ENCODE measurements at places on chromosomes 1 and 21.

DNA sequence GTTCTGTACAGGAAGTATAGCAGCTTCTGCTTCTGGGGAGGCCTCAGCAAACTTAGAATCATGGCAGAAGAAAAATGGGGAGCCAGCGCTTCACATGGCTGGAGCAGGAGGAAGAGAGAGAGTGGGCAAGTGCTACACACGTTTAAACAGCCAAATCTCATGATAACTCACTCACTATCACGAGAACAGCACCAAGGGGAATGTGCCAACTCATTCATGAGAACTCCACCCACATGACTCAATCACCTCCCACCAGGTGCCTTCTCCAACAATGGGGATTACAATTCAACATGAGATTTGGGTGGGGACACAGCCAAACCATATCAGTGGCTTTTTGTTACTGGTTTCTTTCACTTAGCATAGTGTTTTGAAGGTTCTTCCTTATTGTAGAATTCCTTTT is 138.6 kb downstream of the SYT14 start:
- no peak for DNase-seq

DNA sequence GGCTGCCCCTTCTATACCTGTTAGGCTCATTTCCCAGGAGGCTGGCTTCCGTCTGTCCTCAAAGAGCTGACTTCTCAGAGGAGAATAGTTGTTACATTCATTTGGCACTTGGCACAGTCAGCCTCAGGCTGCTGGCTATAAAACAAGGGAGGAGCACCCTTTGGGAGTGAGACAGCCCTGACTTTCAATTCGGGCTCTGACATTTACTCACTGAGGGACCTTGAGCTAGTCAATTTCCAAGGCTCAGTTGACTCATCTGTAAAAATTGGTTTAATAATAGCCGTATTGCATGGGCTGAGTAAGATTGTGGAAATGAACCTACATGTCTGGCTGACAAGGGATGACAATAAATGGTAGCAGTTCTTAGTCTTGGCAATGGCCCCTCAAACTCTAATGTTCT is 13.7 kb downstream of the ALX3 start:
- peak; percentile 91 for DNase-seq

DNA sequence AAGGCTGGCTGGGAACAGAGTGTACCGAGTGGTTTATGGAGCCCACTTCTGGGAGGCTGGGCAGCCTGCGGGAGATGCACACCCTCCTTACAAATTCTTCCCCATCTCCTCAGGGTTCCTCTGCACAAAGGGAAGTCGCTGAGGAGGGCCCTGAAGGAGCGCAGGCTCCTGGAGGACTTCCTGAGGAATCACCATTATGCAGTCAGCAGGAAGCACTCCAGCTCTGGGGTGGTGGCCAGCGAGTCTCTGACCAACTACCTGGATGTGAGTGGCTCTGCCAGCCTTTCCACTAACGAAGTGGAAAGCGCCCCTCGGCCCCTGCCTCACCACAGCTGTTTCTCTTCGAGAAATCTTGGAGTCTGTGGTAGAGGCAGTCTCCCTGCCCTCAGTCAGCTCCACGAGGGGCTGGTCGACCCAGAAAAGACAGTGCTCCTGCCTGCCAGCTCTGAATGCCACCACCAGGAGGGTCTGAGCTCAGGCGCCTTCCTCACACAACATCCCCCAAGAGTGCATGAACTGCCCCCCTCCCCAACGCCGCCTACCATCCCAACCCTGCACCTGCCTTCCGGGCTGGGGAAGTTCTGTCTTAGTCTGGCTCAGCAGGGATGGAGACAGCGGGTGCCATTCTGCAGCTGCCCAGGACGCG is 31.8 kb downstream of the PROK1 start:
- DNase-seq = no peak

GRCh38 chr1:202967684-202968281 is 726 bp upstream of the CYB5R1 start:
- no peak for DNase-seq

- no peak for DNase-seq
Observed at GRCh38 chr1:199073166-199073565, 434.3 kb downstream of the PTPRC start.

- no peak for DNase-seq
Observed at GRCh38 chr1:226981838-226982237, 41.7 kb downstream of the COQ8A start.

- no peak for DNase-seq
Observed at GRCh38 chr1:222898191-222898527, 83.3 kb downstream of the DISP1 start.

DNA sequence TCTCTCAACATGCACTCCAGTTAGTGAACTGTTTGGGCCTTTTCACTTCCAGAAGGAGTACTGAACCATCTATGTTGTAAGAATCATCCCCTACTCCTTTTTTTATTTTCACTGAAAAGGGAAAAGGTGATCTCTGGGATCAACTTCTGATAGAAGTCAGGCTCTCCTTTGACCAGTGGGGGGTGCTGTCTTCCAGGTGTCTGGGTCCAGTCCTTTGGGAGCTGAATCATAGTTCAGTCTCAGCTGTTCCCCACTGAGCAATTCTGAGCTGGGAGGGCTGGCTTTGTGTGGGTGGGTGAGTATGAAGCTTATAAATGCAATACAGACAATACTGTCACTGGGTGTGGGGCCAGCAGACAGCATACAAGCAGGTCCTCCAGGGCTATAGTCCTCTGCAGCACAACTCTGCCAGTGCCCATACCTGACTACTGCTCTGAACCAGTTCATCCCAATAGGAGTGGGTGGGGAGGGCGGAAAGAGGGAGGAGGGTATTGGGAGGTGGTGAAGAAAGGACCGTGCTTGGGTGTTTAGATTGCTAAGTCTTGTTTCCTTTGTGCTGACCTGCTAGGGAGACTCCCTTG is 12.5 kb upstream of the SARS1 start:
- peak; percentile 86 for DNase-seq

GRCh38 chr1:154609398-154610380 is 1.7 kb upstream of the ADAR start:
- DNase-seq = peak; percentile 52

- DNase-seq = no peak
Observed at GRCh38 chr1:248897412-248898337, 8.4 kb upstream of the PGBD2 start.

DNA sequence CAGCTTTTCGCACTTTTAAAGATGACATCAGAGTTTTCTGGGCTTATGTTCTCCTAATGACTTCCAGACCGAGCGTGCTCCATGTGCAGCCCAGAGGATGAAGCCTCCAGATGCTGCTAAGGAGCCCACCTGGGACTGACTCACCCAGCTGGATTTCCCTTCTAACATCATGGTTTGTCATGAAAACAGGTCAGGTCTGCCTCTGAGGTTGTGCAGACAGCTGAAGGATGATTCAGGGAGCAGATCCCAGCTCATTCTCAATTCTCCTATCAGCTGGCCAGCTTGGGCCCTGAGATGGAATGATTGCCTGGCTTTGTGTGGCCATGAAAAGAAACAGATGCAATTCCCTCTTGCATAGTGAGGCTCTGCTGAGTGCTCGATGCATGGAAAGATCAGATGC is 123.9 kb upstream of the DUSP10 start:
- peak; percentile 29 for DNase-seq

DNA sequence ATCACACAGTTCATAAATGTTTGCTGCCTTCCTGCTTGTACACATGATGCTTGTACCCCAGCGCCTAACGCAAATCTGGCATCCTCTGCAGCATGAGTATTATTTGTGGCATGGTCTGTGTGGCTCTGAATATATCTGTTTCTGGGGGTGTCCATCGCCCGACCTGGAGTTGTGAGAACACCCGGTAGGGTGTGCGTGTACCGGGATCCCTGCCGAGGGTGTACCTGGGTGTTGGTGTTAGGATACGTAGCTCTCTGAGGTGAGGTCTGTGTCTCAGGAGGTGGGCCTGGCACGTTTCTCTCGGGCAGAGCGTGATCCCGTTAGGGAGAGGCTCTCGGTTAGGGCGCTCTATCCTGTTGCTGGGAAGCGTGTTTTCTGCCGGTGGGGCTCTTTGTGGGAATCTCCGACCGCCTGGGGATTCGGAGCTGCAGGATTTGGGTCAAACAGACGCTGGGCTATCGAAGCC is 10.4 kb upstream of the CDC20 start:
- DNase-seq = no peak

DNA sequence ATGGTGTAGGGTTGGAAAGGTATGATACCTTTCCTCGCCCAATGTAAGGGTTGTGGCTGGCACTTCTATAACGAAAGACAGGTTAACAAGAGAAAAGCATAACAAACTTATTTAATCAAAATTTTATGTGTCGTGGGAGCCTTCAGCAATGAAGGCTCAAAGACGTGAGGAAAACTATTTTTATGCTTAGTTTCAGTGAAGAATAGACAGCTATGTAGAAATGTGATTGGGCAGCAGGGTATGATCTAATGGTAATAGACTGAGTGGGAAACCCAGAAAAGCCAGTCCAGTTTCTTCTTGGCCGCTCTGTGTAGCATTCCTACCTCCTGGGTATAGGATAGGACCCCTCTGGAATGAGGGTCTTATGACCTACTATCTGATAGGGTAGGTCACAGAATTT is 464.7 kb downstream of the ADGRL2 start:
- DNase-seq = no peak

GRCh38 chr21:42234464-42235241 is 15.7 kb downstream of the ABCG1 start:
- DNase-seq = peak; percentile 16

- no peak for DNase-seq
Observed at GRCh38 chr1:178461701-178462100, 35.1 kb downstream of the CLEC20A start.

DNA sequence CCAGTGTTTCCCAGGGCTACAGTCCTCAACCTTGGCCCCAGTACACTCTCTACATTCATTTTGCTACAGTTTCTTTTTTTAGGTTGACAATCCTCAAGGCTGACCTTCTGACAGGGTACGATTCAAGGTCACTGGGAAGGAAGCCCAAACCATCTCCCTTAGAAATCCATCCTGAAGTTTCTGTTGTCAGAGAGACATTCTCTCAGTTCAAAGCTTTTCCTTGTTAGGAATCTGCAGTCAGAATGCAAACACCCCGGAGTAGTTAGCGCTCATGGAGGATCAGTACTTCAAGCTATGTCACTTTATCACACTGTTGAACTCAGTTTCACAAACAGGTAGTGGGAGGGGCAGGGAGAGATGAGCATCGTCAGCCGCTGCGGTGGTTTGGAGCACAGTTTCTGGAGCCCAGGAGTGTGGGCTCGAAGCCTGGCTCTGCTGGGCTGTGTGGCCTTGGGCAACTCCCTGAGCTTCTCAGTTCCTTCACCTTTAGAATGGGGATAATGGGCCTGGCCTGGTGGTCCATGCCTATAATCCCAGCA is 4.2 kb downstream of the SLC2A5 start:
- DNase-seq = no peak

DNA sequence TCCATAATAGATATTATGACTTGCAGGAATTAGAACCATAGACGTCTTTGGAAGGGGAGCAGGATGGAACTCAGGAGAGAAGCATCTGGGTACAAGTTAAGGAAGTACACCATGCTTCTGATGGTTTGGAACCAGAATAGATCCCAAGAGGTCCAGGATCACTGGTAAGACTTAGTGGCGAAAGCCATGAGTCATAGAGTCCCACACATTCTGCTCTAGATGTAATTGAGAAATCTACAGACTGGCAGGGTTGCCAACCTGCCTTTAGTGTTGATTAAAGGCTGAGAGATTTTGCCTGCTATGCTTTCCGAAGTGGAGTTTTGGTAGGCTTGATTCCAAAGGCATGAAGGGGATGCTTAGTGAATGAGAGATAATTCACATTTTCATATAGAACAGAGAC is 57.1 kb upstream of the C1orf87 start:
- DNase-seq = peak; percentile 47

GRCh38 chr1:248906753-248907661 is 972 bp downstream of the PGBD2 start:
- no peak for DNase-seq

GRCh38 chr1:77732090-77732489 is 27.6 kb downstream of the USP33 start:
- DNase-seq = no peak

- no peak for DNase-seq
Observed at GRCh38 chr21:41318218-41318617, 1.6 kb downstream of the FAM3B start.

- no peak for DNase-seq
Observed at GRCh38 chr21:19541602-19542001, 1138.0 kb upstream of the TMPRSS15 start.

GRCh38 chr1:14876747-14877146 is 276.8 kb upstream of the TMEM51 start:
- DNase-seq = no peak

DNA sequence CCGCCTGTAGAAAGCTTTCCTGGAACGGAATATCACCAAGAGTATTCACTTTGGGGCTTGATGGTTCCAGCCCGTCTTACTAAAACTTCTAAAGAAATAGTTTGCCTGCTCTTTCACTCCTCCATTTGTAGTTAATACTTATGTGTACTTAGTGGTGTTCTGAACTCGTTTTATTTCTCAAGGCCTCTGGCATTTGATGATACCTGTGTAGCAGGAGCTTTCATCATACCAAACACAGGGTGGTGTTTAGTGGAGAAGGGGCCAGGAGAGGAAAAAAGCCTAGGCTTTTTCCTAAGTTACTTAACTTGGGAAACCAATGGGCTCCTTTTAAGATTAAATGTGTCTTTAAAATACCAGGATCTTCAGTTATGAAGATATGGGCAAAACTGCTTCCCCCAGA is 74.3 kb downstream of the RPS6KA1 start:
- DNase-seq = no peak

DNA sequence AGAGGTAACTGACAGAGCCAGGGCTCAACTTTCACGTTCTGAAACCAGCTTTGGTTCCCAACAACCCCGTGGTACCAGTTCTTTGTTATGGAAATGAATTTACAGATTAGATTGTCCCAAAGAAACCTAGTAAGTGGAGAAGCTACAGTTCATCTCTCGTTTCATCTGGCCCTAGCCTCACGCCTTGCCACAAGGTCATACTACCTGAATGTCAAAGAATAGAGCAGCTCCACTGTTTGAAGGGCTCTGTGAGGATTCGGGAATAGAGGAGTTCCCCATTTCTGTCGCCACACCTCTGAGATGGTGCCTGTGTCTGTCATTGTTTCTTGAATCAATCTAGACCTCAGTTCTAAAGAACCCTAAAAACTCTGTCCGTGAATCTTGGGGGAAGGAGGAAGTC is 15.0 kb upstream of the CDC42 start:
- no peak for DNase-seq
